Thoracic aorta (tissue), 2 donors: ENCODE measurements at places on chromosomes 11 and 22.

GRCh38 chr22:45866126-45866645, 110.8 kb downstream of the WNT7B start:
- no peak for DNase-seq
- no peak overlapping the region for H3K27ac ChIP-seq
- no peaks in the 10 kb centered on the region for H3K27me3 ChIP-seq
- no peaks in the 10 kb centered on the region for H3K36me3 ChIP-seq
- peaks cover 24% of the 10 kb centered on the region for H3K4me1 ChIP-seq

GRCh38 chr11:1852271-1852876, 510 bp upstream of the LSP1 start:
- DNase-seq: no peak
- no peak overlapping the region for H3K27ac ChIP-seq
- H3K27me3 ChIP-seq: no peaks in the 10 kb centered on the region
- no peaks in the 10 kb centered on the region for H3K36me3 ChIP-seq
- H3K4me3 ChIP-seq: no peak overlapping the region

DNA sequence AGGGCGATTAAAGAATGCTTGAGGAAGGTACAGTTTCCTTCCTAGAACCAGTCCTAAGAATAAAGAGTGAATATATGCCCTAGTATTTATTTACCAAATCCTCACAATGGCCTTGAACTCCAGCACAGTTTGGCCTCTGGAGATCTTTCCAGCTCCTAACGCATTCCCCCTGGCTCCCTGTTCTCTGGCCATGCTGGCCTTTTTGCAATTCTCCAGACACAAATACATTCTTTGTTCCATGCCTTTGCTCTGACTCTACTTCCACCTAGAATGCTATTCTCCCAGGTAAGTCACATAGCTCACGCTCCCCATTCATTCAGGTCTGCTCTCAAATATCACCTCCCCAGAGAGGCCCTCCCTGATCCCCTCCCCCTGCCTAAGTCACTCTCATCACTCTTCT, 3.7 kb upstream of the DGKZ start:
- no peak overlapping the region for H3K27ac ChIP-seq
- no peak overlapping the region for H3K4me3 ChIP-seq
- H3K36me3 ChIP-seq: no peaks in the 10 kb centered on the region
- peaks cover 5% of the 10 kb centered on the region for H3K4me1 ChIP-seq

DNA sequence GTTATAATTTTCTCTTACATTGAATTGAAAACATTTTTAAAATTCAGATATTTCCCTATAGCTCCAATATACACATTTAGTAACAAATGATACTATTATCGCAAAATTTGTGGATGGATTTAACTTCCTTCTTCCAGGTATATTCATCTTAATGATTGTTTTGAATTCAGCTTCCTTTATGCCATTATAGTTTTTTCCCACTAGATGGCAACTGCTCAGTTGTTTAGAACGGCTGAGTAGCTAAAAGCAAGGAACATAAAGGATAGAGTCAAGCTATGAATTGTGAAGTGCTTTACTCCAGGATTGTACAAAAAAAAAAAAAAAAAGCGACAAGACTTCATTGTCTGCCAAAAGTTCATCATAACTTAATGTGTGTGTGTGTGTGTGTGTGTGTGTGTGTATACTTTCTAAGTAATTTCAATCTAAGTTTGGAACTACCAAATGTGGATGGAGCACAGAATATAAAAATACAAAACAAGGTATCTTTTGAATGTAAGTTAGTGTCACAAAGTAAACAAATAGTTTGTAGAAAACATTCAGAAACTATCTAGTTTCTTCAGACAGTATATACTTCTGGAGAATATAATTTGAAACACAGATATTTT, 846.4 kb downstream of the DLG2 start:
- no peaks in the 10 kb centered on the region for H3K27me3 ChIP-seq
- H3K27ac ChIP-seq: no peak overlapping the region
- no peak for DNase-seq
- H3K36me3 ChIP-seq: no peaks in the 10 kb centered on the region

GRCh38 chr22:31235081-31235480, 23.0 kb downstream of the LIMK2 start:
- no peaks in the 10 kb centered on the region for H3K36me3 ChIP-seq
- H3K27me3 ChIP-seq: no peaks in the 10 kb centered on the region
- peaks cover 8% of the 10 kb centered on the region for H3K4me1 ChIP-seq
- no peak for DNase-seq
- no peak overlapping the region for H3K4me3 ChIP-seq
